ENCODE measurements at places on chromosomes 4 and X.

- no peak overlapping the region for H3K27ac ChIP-seq
- H3K4me3 ChIP-seq: no peak overlapping the region
- H3K27me3 ChIP-seq: no peaks in the 10 kb centered on the region
- no peaks in the 10 kb centered on the region for H3K4me1 ChIP-seq
- H3K36me3 ChIP-seq: no peaks in the 10 kb centered on the region
These were observed 355.9 kb downstream of the GPM6A start for GRCh38 chr4:175456131-175456530.

DNA sequence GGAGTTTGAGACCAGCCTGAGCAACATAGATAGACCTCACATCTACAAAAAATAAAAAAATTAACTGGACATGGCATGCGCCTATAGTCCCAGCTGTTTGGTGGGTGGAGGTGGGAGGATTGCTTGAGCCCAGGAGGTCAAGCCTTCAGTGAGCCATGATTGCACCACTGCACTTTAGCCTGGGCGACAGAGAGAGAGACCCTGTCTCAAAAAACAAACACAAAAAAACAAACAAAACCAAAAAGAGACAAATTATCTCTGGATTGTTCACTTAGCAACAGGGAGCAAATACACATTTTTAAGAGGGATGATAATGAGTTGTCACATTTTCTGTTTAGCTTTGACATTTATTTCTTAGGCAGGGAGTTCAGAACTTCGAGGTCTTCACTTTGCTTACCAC lies 155.4 kb downstream of the CEP135 start:
- H3K27me3 ChIP-seq: no peaks in the 10 kb centered on the region
- no peak overlapping the region for H3K27ac ChIP-seq
- H3K4me1 ChIP-seq: no peaks in the 10 kb centered on the region
- H3K4me3 ChIP-seq: no peak overlapping the region
- no peak for DNase-seq

GRCh38 chr4:118680808-118681207 lies 4.4 kb upstream of the METTL14 start:
- DNase-seq: no peak
- H3K27ac ChIP-seq: no peak overlapping the region
- H3K4me1 ChIP-seq: no peaks in the 10 kb centered on the region
- H3K4me3 ChIP-seq: no peak overlapping the region
- no peaks in the 10 kb centered on the region for H3K36me3 ChIP-seq
- H3K27me3 ChIP-seq: no peaks in the 10 kb centered on the region

DNA sequence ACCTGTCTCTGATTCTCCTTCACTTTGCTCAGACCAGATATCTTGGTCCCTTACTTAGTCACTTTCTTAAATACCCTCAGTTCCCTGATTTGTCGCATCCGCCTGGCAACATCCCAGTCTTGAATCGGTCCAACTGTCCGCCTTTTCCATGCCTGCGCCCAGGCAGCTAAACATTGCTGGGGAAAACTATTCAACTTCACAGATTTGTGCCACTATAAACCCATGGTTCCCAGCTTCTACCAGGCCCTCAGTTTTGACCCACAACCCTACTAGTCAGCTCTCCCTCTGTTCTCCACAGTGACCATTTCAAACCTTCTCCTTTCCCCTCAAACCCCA lies 451 bp upstream of the FGD1 start:
- no peak for DNase-seq
- H3K36me3 ChIP-seq: no peaks in the 10 kb centered on the region
- peak overlapping the region; percentile 73 for H3K27ac ChIP-seq
- H3K4me1 ChIP-seq: no peaks in the 10 kb centered on the region
- H3K27me3 ChIP-seq: no peaks in the 10 kb centered on the region

Data from transverse colon (tissue), 4 donors.